ENCODE measurements at places on chromosomes 12 and 14.

DNA sequence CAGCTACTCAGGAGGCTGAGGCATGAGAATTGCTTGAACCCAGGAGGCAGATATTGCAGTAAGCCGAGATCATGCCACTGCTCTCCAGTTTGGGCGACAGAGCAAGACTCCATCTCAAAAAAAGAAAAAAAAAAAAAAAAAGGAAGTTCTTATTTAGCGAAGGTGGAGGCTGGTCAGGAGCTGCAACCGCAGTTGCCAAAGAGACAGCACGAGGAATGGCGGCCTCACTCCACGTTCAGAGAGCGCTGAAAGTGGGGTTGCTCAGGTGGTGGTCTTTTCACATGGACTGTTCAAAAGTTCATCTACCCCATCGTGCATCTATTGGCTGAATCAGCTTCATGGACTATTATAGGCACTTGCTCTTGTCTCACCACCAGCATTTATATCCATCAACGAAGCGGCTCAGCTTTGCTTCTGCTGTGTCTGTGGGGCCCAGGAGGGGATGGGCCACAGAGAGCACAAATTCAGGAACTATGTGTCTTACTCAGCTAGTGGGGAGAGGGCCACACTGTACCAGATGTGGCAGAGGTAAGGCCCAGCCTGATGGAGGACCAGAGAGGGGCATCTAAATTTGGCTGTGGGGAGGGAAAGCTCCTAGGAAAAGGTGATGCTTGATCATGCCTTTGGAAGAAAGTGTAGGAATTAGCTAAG lies 27.3 kb downstream of the SLC25A47 start:
- DNase-seq: no peak

GRCh38 chr12:99267038-99267437 lies 380.5 kb upstream of the GARIN6 start:
- DNase-seq: no peak

DNA sequence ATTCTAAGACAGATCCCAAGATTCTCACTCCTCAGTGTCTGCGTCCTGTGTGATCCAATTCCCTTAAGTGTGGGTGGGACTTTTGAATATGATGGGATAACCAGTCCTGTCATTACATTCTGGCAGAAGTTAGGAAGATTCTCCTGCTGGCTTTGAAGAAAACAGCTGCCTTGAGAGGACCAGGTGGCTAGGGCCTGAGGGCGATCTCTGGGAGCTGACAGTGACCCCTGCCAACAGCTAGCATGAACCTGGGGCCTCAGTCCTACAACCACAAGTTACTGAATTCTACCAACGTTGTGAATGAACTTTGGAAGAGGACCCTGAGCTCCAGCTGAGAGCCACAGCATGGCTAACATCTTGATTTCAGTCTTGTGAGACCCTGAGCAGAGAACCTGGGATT lies 44.3 kb upstream of the HMGA2 start:
- no peak for DNase-seq

- no peak for DNase-seq
Measured at GRCh38 chr12:123076604-123077297, 74.1 kb downstream of the PITPNM2 start.

- no peak for DNase-seq
Measured at GRCh38 chr14:41860586-41860985, 253.9 kb downstream of the LRFN5 start.

GRCh38 chr12:58479401-58479800 lies 440.9 kb downstream of the LRIG3 start:
- no peak for DNase-seq

DNA sequence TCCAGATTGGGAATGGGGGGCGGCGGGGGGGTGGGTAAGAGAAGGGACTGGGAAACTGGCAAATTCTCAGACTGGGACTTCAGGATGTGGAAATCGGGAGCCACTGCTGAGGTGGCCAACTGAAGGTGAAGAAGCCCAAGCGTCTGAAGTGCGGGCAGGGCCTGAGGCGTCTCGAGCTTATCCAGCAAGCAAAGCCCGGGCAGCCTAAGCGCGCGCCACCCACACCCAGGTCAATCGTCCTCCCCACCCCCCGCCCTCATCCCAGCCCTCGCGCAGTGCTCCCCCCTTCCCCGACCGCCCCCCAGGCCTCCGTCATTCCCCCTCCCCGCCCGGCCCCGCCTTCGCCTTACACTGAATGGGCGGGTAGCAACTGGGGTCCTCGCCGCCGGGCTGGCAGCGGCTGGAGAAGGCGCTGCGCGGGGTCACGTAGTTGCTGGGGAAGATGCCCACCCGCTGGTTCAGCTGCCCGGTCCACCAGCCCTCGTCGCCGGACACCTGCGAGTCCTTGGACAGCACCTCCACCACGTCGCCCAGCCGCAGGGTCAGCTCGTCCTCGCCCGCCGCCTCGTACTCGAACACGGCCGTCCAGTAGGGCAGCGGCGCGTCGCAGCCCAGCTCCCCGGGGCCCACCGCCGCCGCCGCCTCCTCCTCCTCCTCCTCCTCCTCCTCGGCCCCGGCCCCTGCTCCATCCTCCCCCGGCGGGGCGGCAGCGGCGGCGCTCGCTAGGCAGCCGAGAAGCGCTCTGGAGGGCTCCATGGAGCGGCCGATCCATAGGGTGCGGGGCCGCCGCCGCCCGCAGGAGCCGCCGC lies 693 bp downstream of the MAP3K9 start:
- DNase-seq: peak; percentile 81

- no peak for DNase-seq
Measured at GRCh38 chr12:64236549-64236948, 14.5 kb upstream of the KICS2 start.
